ENCODE measurements at places on chromosomes 1 and 21.

DNA sequence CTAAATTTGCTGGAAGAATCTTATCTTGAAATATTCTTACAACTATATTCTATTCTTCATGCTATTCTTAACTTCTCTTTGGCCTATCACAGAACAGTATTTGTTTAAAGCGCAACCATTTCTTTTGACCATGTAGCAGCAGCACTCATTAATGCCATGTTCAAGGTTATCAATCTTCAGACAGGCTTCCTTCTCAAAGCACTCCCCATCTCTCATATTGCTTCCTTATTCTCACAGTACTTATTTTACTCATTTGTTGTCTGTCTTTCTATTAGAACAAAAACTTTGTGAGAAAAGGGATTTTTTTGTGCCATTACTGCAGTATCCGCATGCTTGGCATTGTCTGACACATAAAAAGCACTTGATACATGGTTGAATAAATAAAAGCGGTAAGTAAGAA lies 89.7 kb downstream of the ATP1B1 start:
- DNase-seq, result no peak

GRCh38 chr1:19450811-19451515 lies 34.4 kb downstream of the CAPZB start:
- DNase-seq, result no peak

- peak; percentile 58 for DNase-seq
These were observed 66.5 kb downstream of the TSEN15 start for GRCh38 chr1:184118046-184118445.

- no peak for DNase-seq
These were observed 1.6 kb upstream of the TMEM63A start for GRCh38 chr1:225883616-225884265.

GRCh38 chr1:183689762-183690204 lies 36.7 kb upstream of the APOBEC4 start:
- no peak for DNase-seq
